ENCODE measurements at places on chromosomes 7 and 10.

DNA sequence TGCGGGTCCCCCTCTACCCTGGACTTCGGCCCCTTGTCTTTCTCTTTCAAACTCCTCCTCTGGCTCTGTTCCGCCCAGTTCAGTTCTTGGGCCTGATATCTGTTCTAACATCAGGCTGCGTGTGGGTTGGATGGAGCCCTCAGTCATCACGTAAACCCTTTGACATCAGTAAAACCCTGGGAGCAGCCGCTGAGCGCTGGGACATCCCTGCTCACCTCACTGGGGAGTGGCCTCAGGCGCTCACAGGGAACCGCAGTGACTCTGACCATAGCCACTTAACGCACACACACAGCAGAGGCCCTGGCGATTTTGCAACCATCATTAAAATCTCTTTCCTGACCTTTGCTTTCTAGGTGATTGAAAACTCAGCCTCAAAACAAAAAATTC is 113.3 kb downstream of the CYTH3 start:
- no peak for DNase-seq

DNA sequence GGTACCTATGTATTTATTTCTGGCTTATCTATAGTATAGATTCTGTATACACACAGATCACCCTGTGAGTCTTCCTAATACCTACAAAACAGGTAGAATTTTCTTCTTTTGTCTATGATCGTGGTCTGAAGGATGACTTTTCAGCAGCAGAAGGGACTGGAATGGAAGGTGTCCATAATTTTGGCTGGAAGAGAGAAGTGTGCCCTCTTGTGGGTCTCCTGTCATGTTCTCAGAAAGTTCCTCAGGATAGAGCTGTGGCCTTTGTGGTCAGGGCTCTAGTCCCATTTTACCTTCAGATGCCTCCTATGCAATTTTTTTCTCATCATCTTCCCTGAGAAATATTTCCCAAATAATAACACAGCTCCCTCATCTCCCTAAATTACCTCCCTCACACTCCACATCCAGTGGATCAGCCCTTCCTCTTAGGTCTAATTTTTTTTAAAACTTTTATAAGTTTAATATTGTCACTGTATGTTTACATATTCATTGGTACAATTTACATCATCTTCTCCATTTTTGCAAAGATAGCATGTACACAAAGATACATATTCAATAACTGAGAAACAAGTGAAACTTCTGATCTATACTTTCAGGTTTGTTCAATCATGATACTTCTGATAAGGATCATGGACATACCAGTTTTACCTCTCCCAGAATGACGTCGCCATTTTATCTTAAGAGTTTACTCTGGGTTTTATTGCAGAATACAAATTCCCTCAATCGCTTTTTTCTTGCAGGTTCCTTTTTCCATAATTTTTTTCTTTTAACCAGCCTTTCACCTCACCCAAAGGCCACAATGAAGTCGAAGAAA is 112.7 kb downstream of the REEP3 start:
- peak; percentile 34 for DNase-seq

- DNase-seq: no peak
These were observed 22.0 kb downstream of the TMEM176B start for GRCh38 chr7:150778014-150778737.

- DNase-seq: no peak
These were observed 326.5 kb upstream of the AOAH start for GRCh38 chr7:37050801-37051200.

DNA sequence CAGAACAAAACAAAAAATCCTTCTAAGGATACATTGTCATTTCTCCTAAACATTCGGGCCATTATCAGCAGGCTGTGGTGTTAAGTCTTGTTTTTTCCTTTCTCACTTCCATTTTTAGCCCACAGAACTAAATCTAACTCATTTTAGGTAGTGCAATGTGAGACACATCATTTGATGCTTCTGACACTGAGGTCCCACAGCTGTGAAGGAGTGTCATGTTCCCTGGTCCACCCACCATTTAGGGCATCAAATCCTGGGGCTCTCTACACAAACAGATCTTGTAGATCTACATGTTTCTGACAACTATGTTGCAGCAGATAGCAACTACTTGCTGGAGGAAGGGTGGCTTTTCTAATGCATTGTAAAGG is 232.5 kb upstream of the IGFBP3 start:
- no peak for DNase-seq

Data from GDM1 (cell line).